ENCODE measurements at places on chromosomes 2 and 18.

GRCh38 chr2:218383892-218384519 is 1.9 kb downstream of the SLC11A1 start:
- no peak for DNase-seq

DNA sequence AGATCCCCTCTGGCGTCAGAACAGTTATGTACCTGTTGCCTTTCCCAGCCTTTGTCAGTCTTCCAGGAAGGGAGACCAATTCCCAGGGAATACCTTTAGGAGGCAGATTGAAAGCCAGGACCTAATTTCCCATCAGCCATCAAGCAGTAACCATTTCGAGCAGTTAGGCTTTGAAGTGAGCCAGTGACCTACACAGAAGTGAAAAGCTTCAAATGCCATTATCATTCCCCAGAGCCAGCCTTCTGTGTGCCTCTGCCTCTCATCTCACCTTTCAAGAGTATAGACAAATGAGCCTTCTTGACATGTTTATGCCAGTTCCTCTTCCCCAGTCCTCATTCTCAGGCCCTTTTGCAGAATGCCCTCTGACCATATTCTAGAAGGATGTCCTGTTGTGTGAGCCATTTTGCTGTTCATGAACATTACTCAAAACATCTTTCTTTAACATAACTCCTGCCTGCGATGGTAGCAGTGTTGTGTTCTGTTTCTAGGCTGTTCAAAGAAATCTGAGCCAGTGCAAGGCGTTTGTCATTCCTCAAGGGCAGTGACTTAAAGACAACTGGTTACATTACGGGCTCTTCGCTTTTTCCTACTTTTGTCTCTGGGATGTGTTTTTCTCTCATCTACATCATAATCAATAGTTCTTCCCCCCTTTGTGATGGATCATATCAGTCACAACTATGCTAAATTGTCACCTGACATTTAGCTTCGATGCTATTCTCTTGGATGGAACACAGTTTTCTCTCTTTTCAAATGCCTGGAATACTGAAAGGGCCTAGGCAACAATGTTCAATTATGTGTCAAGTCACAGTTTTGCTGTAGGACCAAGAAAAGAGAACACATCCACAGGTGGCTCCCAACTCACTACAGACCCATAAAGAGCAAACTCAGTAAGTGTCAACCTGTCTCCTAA is 138.6 kb downstream of the ALK start:
- DNase-seq, result no peak

DNA sequence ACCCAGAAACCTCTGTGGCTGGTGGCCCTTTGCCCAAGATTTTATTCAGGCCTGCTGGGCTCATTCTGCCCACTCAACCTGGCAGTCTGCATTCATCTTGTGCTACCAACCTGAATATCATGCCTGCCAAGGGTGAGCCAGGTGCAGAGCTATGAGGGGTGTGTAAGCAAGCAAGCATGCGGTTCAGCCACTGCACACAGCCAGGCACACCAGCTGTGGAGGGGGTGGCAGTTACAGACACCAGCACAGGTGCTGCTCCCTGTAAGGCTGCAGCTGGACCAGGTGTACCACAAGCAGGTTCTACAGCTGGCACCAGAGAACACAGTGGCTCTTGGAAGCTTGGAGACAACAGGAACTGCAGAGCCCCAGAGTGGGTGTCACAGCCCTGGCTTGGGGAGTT is 633.2 kb downstream of the FBXO15 start:
- DNase-seq, result no peak

DNA sequence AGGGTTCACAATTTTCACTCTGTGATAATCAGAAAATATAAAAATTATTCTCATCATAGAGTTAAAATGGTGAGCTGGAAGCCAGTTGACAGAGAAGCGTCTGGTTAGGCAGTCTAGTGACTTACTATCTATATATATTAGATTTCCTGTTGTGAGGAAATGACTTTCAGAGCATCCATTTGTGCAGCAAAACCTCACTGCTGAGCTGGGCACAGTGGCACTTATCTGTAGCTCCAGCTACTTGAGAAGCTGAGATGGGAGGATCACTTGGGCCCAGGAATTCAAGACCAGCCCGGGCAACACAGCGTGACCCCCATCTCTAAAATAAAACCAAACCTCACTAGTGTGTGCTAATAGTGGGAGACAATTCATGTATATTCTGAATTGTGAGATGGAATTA is 7.2 kb upstream of the KIAA2012 start:
- no peak for DNase-seq

DNA sequence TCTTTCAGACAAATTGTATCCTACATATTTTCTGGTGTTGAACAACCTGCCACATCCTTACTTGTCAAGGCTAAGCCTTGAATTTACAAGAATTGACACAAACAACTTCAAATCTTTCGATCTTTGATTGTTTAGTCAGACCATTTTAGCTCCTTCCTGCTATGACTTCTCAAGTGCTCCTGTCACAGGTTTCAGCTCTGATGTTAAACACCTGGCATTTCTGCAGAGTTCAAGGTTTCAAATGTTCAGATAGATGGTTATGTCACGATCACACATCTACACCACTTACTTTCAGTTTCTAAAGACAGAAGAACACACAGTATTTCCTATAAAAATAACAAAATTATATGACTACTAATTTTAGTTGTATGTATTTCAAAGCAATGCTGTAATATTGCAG is 84.0 kb downstream of the RND3 start:
- no peak for DNase-seq

DNA sequence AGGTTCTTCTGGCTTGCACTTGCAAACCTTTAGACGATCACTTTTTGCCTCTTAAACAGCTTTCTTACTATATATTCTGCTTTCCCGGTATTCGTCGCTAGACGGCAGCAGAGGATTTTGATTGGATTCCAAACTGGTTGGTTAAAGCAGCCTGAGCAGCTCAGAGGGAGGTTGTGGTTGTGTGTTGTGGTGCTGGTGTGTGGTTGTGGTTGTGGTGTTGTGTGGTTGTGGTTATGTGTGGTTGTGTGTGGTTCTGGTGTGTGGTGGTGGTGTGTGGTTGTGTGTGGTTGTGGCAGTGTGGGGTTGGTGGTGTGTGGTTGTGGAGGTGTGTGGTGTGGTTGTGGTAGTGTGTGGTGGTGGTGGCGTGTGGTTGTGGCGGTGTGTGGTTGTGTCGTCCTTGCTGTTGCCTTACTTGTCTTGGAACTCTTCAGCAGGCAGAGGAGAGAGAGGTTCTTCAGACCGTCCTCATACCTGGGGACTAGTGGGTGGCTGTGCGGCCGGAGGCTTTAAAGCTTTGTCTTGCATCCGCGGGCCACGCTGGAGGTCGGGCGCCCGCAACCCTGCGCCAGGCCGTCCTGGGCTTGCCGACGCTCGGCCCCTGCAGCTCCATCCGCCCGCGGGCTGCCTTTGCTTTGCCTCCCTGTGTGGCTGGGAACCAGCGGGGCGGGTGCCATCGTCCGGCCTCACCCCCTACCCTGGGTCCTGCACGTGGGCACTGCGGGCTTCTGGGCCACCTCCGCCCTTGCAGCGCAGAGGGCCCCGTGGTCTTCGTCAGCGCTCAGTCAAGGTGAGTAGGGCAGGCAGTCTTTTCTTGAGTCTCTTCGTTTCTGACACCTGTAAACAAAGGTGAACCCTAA is 190.8 kb downstream of the ARHGAP28 start:
- DNase-seq, result peak; percentile 12

- no peak for DNase-seq
These were observed 24.2 kb downstream of the RBM45 start for GRCh38 chr2:178136321-178137025.

Data from SHP77 treated with DMSO at 0.1 percent for 48 hours (cell line).